GM23248 (cell line): ENCODE measurements at places on chromosomes 5 and 9.

DNA sequence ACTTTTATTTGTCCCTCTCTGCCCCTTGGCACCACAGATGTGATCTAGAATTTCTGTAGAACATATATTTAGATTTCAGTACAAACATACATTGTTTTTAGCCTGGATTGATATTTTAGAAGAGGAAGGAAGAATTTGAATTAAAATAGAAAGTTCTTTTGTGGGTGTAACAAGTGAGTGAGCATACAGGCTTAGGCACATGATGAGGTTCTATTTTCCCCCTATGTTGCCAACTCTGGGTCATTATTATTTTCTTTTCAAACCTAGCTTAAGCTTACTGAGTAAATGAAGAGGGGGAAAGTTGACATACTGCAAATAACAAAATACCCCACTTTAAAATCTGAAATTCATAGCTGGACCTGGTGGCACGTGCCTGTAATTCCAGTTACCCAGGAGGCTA is 102.9 kb downstream of the GCNT1 start:
- H3K27ac ChIP-seq, result peak overlapping the region; percentile 76
- H3K36me3 ChIP-seq, result no peaks in the 10 kb centered on the region
- peaks cover 66% of the 10 kb centered on the region for H3K4me1 ChIP-seq
- DNase-seq, result no peak
- no peaks in the 10 kb centered on the region for H3K27me3 ChIP-seq

DNA sequence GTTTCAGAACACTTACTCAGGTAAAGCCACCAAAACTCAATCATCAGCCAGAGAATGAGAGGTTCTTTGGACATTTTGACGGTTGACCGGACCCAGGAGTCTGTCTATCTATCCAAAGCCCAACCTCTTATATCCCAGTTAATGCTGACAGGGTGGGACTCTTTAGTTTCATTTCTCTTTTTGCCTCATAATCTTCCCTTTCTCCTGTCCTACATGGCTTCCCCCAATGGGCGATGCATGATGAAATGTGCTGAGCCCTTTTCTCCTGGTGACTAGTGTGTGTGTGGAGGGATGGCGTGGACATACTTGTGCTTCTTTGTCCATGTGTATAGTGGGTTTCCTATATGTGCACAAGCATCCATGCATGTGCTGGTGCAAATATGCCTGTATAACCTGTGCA is at the start of gene TIMD4:
TIMD4 (minus strand) TSS at position 102 of the 400 bp plus-strand sequence; CDS start at position 74, 28 bp downstream.
- no peak for DNase-seq
- no peaks in the 10 kb centered on the region for H3K36me3 ChIP-seq
- H3K27ac ChIP-seq, result no peak within 1 kb of the TSS
- H3K4me1 ChIP-seq, result no peaks in the 10 kb centered on the region
- H3K27me3 ChIP-seq, result no peaks in the 10 kb centered on the region

DNA sequence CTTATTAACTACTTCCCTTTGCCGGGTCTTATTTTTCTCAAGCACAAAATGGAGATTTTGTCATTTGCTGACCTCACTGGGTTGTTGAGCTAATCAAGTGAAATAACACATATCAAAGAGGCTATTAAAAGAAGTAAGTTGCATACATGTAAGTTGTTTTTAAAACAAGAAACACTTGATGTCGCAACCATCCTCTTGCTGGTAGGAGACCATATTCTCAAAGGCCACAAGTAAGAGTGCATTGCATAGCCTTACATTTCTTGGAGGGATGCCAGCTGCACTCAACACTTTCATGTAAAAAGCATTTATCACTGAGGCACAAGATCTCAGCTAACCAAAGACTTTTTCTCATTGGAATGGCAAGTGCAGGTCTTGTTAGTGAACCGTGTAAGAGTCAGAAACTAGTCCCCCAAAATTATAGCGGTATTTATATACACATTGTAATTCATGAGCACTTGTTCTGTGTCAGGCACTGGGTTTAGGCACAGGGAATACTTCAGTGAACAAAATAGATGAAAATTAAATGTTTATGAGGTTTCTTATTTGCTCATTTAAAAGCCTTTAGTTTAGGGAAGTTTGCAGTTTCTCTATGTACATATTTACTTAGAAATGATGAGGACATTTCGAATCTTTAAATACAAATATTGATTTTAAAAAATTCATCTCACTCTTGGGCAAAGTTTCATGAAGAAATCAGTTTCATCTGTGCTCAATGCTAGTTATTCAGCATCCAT is 72.0 kb downstream of the ZFAND5 start:
- no peaks in the 10 kb centered on the region for H3K36me3 ChIP-seq
- no peaks in the 10 kb centered on the region for H3K27me3 ChIP-seq
- no peak overlapping the region for H3K4me3 ChIP-seq
- peaks cover 11% of the 10 kb centered on the region; the same call in 1 of the 2 replicates for H3K4me1 ChIP-seq

DNA sequence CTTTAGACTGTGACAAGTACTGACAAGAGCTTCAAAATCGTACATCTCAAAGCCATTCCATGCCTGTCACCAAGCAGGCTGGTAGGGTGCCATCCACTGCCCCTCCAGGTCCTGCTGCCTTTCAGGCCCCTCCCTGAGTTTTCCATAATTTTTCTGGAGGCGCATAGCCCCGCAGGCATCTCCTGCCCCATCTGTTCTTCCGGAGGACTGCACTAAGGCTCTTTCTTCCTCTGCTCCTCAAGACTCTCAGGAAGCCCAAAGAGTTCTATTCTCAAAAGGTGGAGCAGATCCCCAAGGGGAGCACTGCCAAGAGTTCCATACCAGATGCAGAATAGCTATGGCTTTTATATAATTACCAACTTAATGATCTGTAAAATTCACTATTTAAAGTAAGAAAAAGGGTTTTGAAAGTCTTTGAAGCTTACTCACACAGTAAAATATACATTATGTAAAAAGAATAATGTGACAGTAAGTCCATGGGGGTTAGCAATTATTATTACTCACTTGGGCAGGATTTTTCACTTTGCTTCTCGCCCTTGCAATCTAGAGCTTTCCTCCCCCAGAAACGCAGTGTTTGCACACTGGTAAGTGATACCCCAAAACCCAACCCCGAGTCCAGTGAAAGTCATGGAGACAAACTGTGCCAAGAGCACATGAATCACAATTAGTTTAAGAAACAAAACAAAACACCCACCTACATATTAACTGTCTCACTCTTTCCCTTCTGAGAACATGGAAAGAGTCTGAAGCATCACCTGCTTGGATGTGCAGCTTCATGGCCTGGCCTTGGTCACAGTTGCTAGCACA is 114.1 kb upstream of the DAPK1 start:
- peak; percentile 16 for DNase-seq
- H3K27me3 ChIP-seq, result no peaks in the 10 kb centered on the region; the same call in none of the 2 replicates
- H3K4me3 ChIP-seq, result no peak overlapping the region
- H3K27ac ChIP-seq, result no peak overlapping the region
- H3K4me1 ChIP-seq, result peaks cover 18% of the 10 kb centered on the region

DNA sequence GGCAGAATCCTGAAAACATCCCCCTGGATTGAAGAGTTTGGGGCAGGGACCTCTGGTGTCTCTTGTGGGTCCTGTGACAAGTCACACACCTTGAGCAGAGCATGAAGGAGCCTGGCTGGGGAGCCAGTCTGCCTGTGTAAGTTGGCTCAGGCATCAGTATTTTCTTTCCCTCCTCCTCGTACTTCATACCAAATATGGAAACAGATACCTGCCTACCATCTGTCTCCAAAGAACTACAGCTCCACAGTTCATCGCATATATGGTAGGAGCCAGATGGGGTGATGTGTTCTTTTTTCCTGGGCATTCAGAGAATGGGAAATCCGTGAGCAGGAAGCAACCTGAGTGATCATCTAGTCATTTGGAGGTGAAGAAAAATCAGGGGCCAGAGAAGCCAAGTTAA is 177.3 kb upstream of the RAD23B start:
- no peaks in the 10 kb centered on the region for H3K36me3 ChIP-seq
- peaks cover 14% of the 10 kb centered on the region for H3K27me3 ChIP-seq
- no peak for DNase-seq
- H3K27ac ChIP-seq, result no peak overlapping the region

- H3K4me3 ChIP-seq, result no peak overlapping the region
- H3K4me1 ChIP-seq, result peaks cover 25% of the 10 kb centered on the region
- no peaks in the 10 kb centered on the region for H3K27me3 ChIP-seq
- H3K36me3 ChIP-seq, result peaks cover 37% of the 10 kb centered on the region
- DNase-seq, result no peak
These were observed 7.2 kb downstream of the CDC37L1 start for GRCh38 chr9:4686584-4686983.

DNA sequence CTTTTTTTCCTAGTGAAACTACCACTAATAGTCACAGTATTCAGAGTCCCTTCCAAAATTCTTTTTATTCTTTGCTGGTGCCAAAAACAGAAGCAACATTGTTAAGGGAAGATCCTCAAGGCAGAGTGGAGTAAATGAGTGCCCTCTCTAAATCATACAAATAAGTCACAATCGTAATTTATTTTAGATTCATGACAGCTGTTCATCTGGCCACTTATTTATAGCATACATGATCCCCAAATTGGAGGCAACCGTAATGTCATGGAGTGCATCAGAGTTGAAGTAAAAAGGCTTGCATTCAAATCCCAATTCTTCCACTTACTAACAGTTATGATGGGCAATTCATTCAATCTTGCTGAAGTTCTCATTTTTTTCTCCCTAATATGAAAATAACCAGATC is 33.4 kb downstream of the POLK start:
- DNase-seq, result no peak
- H3K4me3 ChIP-seq, result no peak overlapping the region
- no peaks in the 10 kb centered on the region for H3K36me3 ChIP-seq
- no peaks in the 10 kb centered on the region for H3K4me1 ChIP-seq
- no peak overlapping the region for H3K27ac ChIP-seq

DNA sequence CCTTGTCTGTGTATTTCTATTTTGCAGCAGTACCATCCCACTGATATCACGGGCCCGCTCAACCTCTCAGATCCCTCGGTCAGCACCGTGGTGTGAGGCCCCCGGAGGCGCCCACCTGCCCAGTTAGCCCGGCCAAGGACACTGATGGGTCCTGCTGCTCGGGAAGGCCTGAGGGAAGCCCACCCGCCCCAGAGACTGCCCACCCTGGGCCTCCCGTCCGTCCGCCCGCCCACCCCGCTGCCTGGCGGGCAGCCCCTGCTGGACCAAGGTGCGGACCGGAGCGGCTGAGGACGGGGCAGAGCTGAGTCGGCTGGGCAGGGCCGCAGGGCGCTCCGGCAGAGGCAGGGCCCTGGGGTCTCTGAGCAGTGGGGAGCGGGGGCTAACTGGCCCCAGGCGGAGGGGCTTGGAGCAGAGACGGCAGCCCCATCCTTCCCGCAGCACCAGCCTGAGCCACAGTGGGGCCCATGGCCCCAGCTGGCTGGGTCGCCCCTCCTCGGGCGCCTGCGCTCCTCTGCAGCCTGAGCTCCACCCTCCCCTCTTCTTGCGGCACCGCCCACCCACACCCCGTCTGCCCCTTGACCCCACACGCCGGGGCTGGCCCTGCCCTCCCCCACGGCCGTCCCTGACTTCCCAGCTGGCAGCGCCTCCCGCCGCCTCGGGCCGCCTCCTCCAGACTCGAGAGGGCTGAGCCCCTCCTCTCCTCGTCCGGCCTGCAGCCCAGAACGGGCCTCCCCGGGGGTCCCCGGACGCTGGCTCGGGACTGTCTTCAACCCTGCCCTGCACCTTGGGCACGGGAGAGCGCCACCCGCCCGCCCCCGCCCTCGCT is 1.9 kb downstream of the LRRC26 start:
- DNase-seq, result no peak
- H3K27me3 ChIP-seq, result peaks cover 34% of the 10 kb centered on the region
- no peak overlapping the region for H3K4me3 ChIP-seq
- H3K36me3 ChIP-seq, result no peaks in the 10 kb centered on the region
- H3K4me1 ChIP-seq, result no peaks in the 10 kb centered on the region

GRCh38 chr5:145689235-145689634 is 145.9 kb downstream of the PRELID2 start:
- H3K27me3 ChIP-seq, result no peaks in the 10 kb centered on the region
- no peak overlapping the region for H3K27ac ChIP-seq
- H3K36me3 ChIP-seq, result no peaks in the 10 kb centered on the region
- H3K4me1 ChIP-seq, result no peaks in the 10 kb centered on the region
- no peak overlapping the region for H3K4me3 ChIP-seq

DNA sequence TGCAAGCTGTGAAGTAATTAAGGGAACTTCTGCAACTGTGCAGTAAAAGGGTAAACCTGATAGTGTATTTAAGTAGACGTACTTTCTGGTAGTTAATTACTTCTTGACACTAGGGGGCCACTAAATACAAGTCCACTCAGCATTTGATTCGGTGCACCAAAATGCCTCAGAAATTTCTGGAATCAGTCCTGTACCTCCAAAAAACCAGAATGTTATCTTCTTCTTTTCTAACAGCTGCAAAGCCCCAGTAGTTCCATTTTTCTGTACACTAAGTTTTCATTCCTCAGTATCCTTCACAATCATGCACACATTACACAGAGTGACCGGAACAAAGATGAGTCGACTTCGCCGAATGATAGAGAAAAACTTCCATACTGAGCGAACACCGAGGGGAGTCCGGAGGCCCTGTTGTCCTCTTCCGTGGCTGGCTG is 484 bp downstream of the GFM2 start:
- peak overlapping the region; percentile 98 for H3K4me3 ChIP-seq
- H3K36me3 ChIP-seq, result peaks cover 22% of the 10 kb centered on the region
- H3K4me1 ChIP-seq, result peaks cover 43% of the 10 kb centered on the region
- peak; percentile 84 for DNase-seq

DNA sequence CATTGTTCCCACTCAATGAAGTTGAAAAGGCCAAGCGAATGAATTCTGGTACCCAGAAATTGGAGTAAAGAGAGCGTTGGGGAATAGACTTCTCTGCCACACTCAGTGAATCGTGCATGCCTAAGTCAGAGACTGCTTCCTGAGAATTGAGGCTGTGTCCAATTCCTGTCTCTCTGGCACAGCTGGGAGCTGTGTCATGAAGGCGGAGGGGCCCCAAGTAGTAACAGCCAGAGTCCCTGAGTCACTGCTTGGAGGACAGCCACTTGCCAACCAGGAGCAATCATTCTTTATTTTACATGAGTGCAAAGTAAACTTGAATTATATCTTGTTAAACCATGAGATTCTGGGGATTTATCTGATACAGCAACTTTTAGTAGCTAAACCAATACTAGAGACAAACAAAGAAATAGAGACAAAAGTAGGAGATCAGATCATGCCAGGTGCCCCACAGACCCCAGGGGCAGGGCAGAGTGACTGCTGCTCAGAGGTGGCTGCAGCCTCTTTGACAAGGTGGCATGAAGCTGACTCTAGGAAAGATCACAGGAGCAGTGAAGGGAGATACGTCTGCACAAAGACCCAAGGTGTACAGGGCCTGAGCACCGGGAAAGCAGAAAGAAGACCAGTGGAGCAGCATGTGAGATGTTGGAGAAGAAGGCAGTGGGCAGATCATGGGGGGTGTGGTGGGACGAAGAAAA is 246.0 kb downstream of the GADD45G start:
- peak; percentile 91 for DNase-seq
- H3K4me1 ChIP-seq, result peaks cover 9% of the 10 kb centered on the region
- H3K36me3 ChIP-seq, result no peaks in the 10 kb centered on the region
- H3K27me3 ChIP-seq, result no peaks in the 10 kb centered on the region; the same call in 1 of the 2 replicates
- no peak overlapping the region for H3K4me3 ChIP-seq
- no peak overlapping the region for H3K27ac ChIP-seq

GRCh38 chr5:14267991-14268708 is 125.0 kb downstream of the TRIO start:
- no peaks in the 10 kb centered on the region for H3K27me3 ChIP-seq
- H3K27ac ChIP-seq, result peak overlapping the region; percentile 96
- peaks cover 98% of the 10 kb centered on the region for H3K4me1 ChIP-seq
- peaks cover 19% of the 10 kb centered on the region; the same call in 1 of the 2 replicates for H3K36me3 ChIP-seq
- DNase-seq, result peak; percentile 96
